Activated T-helper 17 cell treated with anti-CD3 and anti-CD28 coated beads, Interleukin-2, amount 50 U/mL, for 72 hours (primary cell): ENCODE measurements at places on chromosomes 6 and 20. TPM values are rescaled to one million over a fixed set of nuclear protein-coding genes. Genes with fewer than 3 reads are reported as not detected.

Gene SAMD5
- not detected for total RNA-seq

Gene ZBP1
- total RNA-seq = 1.7 TPM

Gene PTK7
- total RNA-seq = 1.0 TPM

Gene SNAP91
- total RNA-seq = not detected

Gene KCNK17
- total RNA-seq = not detected

Gene PRIM2
- total RNA-seq = 49.1 TPM

- no peak for ATAC-seq
Observed at GRCh38 chr6:168302534-168302933, 17.0 kb downstream of the DACT2 start.

DNA sequence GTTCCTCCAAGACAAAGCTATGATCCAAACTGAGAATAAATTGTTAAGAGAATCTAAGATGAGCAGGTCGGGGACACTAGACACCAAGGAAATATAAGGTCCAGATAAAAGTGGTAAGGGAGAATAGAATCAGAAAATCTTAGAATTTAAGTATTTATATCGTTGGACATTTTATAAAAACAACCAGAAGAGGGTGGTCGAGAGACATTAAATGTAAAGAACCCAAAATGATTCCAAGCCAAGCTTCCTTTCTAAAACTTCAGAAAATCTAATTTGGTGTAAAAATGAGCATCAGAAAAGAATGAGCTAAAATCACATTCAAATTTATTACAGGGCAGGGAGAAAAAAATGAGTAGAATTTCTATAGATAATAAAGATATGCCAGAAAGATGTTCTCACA is 97.8 kb upstream of the OGFRL1 start:
- no peak for ATAC-seq

GRCh38 chr20:55166063-55166462 is 690.7 kb downstream of the DOK5 start:
- ATAC-seq = no peak

DNA sequence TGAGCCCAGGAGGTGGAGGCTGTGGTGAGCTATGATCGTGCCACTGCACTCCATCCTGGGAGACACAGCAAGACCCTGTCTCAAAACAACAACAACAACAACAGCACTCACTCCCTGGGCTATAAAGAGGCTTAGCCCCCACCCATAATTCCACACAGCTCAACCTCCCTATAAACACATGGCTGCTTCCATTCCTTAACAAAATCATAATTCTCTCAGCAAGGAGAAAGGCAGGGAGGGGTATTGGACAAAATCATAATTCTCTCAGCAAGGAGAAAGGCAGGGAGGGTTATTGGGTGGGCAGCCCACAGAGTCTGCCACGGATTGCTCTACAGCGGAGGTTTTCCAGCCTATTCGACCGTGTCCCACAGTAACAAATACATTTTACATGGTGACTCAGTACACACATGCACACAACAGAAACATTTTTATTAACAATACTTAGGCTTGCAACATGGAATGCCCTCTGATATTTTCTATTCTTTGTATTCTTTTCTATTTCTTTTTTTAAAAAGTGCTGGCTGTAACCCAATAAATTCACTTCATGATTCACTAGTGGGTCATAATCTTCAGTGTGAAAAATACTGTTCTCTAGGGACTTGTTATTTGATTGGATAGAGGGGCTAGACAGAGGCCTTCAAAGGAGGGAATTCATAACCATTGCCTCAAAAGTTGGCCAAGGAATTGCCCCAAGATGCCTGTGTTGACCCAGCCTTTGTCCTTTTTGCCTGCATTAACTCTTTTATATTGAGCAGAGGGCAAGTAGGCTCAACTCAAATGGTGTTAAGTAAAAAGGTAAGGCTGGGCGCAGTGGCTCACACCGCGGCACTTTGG is 50.6 kb upstream of the ZMYND8 start:
- no peak for ATAC-seq

GRCh38 chr6:170122651-170123050 is 168.2 kb downstream of the DLL1 start:
- no peak for ATAC-seq

DNA sequence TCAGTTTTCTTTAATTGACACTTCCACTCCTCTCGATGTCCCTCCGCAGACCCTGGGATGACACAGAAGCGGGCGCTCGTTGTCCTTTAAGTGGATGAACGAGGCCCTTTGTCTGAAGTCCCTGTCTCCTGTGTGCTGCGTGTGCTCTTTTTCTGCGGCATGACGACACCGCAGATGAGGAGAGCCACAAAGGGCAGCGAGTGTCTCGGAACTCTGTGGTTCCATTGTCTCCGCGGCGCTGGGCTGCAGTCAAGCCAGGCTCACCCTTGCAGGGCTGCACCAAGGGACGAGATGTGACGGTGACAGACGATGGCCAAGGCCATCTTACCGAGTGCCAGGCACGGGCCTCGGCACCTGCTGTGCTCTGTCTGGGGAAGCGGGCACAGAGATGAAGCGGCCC is 10.6 kb downstream of the PRR18 start:
- ATAC-seq = no peak

GRCh38 chr20:35263532-35264341 is 14.2 kb downstream of the MMP24OS start:
- no peak for ATAC-seq

DNA sequence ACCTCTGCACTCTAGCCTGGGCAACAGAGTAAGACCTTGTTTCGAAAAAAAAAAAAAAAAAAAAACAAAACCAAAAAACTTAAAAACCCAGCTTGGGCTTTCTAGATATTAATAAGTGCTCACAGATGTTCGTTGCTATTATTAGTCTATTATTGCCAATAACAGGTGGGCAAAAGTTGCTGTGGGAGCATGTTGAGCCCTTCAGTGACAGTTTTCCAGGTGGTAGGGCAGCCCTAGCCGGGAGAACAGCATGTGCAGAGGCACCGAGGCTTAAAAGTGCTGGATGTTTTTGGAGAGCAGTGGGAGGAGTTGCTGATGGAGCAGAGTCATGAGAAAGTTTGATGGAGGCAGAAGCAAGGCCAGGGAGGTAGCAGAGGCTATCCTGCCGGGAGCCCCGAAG is 4.4 kb downstream of the PPP1R16B start:
- ATAC-seq = no peak

- no peak for ATAC-seq
Observed at GRCh38 chr20:13022401-13023155, 13.8 kb downstream of the SPTLC3 start.
